ENCODE measurements at places on chromosomes 12 and 14.
A peak's percentile ranks its signal among the peaks of the same experiment; 100 is the strongest.

DNA sequence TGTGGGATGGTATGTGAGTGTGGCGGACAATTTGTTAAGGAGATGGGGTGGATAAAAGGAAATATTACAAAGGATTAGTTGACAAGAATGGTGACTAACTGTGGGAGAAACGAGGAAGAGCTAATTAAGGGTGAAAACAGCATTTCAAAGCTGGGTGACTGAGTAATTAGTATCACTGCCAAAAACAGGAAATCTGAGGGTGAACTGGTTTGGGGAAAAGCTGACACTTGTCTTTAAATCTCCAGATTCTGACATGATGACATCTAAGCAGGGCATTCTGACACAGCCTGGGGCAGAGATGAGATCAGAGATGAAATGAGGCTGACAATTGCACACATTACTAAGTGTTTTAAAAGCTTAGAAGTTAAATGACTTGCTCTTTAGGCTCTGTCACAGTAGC, 42.4 kb upstream of the CCDC175 start:
- DNase-seq, result no peak

DNA sequence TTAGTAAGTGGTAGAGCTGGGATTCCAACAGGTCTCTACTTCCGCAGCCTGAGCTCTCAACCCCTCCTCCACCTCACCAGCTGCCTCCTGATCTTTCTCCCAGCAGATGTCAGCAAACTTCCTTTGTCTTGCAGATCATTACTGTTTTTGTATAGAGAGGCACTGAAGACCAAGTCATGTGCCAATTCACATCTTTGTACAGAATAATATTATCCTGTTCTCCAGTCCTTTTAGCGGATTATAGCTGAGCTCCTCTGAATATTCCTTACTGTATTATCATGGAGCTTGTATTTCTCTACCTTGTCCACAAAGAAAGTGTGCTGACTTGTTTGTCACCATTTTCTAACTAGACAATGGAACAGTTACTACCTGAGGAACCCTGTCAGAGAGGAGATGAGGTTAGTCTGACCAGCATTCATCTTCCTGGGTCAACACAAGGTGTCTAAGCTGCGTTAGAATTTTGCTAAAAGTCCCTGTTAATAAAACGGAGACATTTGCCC, 142.3 kb upstream of the ARHGAP5 start:
- peak; percentile 64 for DNase-seq

GRCh38 chr12:110498984-110499706, 2.8 kb downstream of the VPS29 start:
- peak; percentile 37 for DNase-seq

GRCh38 chr12:129911428-129912049, 7.7 kb upstream of the TMEM132D start:
- peak; percentile 37 for DNase-seq

DNA sequence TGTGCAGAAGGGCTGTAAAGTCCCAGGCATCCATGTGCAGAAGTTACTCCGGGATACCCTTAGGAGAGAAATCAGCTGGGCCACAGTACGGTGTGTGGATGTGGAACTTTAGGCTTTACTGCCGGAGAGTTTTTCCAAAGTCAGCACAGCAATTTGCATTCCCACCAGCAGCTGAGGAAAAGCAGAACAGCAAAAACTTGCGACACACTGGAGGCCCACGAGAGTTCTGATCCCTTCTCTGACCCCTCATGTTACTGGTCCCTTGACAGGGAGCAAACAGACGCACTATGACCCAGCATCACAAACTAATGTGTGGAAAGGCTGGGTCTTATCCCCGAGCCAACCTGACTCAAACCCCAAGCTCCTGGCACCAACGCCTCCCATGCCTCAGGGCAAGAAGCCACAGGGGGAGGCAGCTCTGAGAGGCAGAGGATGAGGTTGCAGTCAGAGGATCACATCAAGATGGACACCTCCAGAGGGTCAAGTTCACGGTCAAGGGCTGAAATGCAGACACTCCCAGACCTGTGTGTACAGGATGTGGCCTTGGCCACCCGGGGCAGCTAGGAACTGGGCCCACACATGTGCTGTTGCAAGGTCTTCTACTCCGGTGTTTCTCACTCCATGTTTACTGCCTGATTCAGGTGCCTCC, 38.6 kb downstream of the CCDC88C start:
- no peak for DNase-seq

GRCh38 chr12:106301611-106302321, 767 bp upstream of the TCP11L2 start:
- DNase-seq, result no peak

DNA sequence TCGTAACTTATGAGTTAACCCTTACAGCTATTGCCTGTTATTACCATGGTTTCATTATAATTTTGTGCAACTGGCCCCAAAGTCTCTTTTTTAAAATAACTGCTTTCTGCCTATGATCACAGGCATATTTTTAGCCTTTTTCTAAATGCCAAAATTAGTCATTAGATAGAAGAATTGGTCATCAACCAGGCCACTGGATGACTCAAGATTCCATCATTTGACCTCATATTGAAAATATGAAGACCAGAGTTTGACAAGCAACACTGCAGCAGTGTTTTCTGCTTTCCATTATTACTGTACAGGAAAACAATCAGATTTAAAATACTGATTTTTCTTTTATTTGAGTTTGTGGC, 54.7 kb upstream of the OTOGL start:
- peak; percentile 72 for DNase-seq

DNA sequence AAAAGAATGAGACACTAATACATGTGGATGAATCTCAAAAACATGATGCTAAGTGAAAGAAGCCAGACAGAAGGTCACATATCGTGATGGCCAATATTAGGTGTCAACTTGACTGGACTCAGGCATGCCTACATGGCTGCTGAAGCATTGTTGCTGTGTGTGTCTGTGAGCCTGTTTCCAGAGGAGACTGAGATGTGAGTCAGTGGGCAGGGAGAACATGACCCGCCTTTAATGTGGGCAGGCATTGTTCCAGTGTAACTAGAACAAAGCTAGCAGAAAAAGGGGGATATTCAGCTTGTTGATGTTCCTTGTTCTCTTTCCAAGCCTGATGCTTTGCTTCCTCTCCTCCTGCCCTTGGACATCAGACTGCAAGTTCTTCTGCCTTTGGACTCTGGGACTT, 47.6 kb downstream of the DCAF5 start:
- peak; percentile 60 for DNase-seq

- no peak for DNase-seq
These were observed 11.7 kb upstream of the SIVA1 start for GRCh38 chr14:104741108-104741802.

DNA sequence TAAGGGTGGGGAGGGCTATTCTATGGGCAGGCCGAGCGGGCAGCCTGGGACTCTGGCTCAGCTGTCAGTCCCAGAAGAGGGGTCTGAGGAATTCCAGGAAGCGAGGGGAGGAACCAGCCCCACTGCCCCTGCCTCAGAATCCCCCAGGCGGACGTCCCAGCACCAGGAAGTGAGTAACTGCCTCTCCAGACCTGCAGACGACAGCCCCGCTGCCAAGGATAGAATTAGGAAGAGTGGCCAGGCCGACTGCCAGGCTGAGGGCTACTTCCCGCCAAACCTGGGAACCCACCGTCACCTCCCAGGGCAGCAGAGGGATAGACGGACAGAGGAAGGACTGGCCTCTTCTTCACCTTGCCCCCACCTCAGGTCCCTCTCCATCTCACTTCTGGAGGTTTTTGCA, 6.7 kb upstream of the BDKRB2 start:
- DNase-seq, result no peak

DNA sequence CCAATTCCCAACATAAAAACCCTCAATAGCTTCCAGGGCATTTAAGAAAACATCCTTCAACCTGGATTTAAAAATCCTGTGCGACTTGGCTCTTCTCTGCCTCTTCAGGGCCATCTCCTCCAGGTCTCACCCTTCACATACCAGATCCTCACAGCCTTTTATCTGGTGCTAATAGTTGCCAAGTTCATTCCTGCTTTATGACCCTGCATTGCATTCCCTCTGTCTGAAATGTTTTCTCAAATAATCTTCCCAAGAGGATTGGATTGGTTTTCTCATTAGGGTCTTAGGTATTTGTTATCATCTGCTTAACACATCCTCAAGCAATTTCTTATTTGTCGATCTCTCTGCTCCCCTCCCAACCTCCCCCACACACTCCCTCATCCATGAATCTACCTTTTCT, 832.0 kb downstream of the GALC start:
- DNase-seq, result peak; percentile 20

DNA sequence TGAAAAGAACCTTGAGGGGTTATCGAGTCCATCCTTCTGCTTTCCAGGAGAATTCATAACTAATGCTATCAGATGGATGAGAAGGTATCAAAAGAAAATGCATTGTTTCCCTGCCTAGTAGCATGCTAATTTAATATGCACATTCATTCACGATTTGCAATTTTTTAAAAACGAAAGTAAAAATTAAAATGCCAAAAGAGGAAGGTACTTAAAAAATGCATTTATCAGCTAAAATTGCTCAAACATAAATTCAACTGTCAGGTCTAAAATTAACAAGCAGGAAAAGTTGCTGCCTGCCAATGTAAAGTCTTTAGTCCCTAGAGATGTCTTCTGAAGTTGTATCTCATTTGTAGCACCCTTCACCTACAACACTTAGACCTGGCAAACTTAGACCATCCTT, 7.9 kb downstream of the ATF7 start:
- DNase-seq, result no peak

- DNase-seq, result no peak
These were observed 198.8 kb downstream of the KITLG start for GRCh38 chr12:88381466-88381865.

DNA sequence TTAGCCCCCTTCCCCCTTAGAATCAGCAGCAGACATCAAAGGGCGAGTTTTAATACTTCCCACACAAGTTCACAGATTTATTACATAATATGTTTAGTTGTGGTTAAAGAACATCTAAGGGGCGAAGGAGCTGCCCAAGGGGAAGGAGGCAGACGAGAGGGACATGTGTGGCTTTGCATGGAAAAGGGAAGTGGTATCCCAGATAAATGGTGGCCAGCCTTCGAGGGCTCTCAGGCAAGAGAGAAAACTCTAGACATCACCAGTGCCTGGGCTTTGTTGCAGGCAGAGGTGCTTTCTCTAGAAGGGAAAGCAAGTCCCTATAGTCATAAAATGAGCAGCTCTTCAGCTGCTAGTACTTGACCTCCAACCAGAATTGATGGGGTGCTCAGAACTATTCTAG, 121.2 kb downstream of the CACNA1C start:
- no peak for DNase-seq

- DNase-seq, result no peak
These were observed 341.2 kb downstream of the NPAS3 start for GRCh38 chr14:33279865-33280264.

- no peak for DNase-seq
These were observed 16.7 kb downstream of the HOMEZ start for GRCh38 chr14:23269193-23269592.

- no peak for DNase-seq
These were observed 47.7 kb downstream of the SERPINA3 start for GRCh38 chr14:94659901-94660300.

DNA sequence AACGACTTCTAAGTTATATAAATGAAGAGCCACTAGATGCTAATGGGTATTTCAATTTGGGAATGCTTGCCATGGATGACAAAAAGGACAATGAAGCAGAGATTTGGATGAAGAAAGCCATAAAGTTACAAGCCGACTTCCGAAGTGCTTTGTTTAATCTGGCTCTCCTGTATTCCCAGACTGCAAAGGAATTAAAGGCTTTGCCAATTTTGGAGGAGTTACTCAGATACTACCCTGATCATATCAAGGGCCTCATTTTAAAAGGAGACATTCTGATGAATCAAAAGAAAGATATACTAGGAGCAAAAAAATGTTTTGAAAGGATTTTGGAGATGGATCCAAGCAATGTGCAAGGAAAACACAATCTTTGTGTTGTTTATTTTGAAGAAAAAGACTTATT, 52.8 kb downstream of the TMTC3 start:
- DNase-seq, result no peak

DNA sequence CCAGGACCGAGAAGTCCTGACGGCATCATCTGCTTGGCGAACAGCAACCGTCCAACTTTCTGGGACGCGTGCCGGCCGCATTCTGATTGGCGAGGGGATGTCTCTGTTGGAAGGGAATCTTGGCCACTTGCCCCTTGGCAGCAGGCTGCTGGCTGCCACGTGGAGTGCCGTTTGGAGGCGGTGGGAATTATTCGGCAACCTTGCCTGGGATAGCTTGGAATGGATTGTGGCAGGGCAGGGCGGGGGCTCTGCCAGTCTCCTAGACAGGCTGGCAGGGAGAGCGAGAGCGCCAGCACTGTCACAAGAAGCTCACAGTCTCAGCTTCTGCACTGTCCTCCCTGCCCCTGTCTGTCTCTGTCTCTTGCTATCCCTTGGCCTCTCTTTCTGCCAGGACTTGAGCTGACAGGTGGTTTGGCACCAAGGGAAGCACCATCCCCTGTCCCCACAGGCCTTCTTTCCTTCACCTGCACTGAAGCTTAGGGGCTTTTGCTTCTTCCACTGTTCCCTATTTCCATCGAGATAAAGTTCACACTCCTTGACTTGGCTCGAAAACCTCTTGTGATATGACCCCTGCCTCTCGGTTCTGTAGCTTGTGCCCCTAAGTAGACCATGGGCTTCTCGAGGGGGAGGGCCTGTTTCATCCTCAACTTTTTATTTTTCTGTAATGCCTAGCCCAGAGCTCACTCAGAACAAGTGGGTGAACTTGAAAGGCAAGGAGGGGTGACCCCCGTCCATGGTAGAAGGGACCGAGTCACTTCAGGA, 201.9 kb downstream of the PHETA1 start:
- no peak for DNase-seq

- no peak for DNase-seq
These were observed 1.4 kb downstream of the EPS8 start for GRCh38 chr12:15787778-15788177.

DNA sequence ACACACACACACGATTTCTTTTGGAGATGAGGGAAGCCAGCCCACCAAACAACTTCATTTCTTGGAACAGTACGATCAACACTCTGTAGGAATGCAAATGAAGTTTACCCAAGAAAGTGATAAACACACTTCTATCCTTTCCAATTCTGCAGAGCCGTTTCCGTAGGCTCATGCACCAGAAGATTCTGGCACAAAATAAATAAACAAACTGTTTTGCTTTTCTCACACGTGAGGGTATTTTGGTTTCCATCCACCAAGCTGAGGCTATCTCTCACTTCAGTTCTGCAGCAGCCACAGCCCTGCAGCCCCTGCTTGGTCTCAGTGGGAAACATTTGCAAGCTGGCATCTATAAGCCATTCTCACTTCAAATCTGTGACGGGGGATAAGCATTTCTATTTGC, 15.3 kb upstream of the TSPAN11 start:
- no peak for DNase-seq

DNA sequence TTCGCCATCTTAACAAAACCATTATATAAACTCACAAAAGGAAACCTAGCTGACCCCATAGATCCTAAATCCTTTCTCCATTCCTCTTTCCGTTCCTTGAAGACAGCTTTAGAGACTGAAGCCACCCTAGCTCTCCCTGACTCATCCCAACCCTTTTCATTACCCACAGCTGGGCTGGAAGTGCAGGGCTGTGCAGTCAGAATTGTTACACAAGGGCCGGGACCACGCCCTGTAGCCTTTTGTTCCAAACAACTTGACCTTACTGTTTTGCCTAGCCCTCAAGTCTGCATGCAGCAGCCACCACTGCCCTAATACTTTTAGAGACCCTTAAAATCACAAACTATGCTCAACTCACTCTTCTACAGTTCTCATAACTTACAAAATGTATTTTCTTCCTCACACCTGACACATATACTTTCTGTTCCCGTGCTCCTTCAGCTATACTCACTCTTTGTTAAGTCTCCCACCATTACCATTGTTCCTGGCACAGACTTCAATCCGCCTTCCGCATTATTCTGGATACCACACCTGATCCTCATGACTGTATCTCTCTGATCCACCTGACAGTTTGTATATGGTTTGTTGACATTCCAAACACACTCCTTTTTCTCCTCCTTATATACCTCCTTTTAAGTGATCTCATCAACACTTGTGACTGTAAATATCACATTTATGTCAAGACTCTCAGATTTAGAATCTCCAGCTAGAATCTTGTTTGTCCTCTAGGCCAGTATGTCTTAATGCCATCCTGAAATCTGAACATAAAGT, 208.7 kb downstream of the KITLG start:
- DNase-seq, result peak; percentile 7
